ENCODE measurements at places on chromosomes 12 and 14.

GRCh38 chr14:32354716-32355115 lies 25.6 kb downstream of the AKAP6 start:
- DNase-seq: no peak

DNA sequence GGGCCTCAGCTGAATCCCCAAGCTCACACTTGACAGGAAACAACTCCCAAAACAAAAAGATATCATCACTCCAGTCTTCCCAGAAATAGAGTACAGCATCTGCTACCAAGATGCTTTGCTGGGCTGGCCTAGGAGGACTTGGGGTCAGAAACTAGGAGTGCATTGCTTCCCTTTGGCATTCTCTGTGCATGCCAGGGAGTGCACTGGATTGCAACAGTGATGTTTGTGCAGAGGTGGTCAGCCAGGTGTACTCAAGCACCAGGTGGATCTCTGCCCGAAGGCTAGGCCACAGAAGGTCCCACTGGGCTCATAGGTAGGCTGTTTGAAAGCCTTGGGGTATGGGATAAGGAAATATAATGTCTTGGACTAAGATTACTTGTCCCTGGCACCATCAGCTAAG lies 51.1 kb downstream of the RAB35 start:
- DNase-seq: no peak

DNA sequence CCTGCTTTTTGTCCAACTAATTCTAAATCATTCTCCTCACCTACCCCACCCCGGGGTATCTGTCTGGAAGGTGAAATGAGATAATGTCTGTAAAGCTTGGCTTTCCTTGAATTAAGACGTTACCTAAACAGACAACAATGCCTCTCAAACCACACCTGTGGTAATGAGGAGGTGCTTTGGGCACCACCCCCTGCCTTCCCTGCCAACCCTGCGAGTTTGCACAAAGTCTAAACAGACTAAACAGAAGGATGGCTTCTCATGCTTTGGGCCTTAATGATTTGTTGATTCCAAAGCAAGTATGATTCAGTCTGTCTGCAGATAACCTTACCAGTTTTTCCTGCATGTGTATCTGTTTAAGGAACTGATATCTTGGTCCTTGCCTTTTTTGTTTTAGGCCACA lies 82.4 kb downstream of the ZFC3H1 start:
- no peak for DNase-seq

DNA sequence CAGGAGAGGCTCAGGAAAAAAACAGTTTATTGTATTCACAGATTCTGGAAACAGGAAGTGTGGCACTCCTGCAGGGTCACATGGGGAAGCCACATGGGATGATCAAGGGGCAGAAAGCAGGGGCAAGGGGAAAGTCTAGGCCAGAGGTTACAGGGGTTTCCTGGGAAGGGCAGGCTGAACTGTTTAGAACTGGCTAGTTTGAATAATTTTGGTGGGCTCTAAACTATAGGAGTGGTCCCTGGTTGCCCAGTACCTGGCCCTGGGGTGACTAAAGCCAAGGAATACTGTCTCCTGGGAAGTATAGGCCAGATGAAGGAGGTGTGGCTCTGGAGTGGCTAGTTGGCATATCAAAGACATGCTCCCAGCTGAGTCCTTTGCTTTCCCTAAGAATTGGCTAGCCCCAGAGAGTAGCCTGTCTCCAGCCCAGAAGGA lies 169.2 kb downstream of the SLC41A2 start:
- DNase-seq: no peak
